ENCODE measurements at places on chromosomes 1 and 21. TPM values are rescaled to one million over a fixed set of nuclear protein-coding genes. Genes with fewer than 3 reads are reported as not detected.

SLAMF9 gene
- not detected for total RNA-seq

COL24A1 gene
- 0.07 TPM for total RNA-seq

FAM3B gene
- total RNA-seq = 0.51 TPM

TSTD1 gene
- total RNA-seq = 148 TPM

SYNC gene
- total RNA-seq = 10.3 TPM

UBL4B gene
- not detected for total RNA-seq

FCN3 gene
- not detected for total RNA-seq

CFHR3 gene
- total RNA-seq = not detected

PLA2G2C gene
- total RNA-seq = not detected

CDCA8 gene
- 60.0 TPM for total RNA-seq

TMEM200B gene
- 6.9 TPM for total RNA-seq

C1orf105 gene
- total RNA-seq = not detected

MYOM3 gene
- total RNA-seq = 1.7 TPM

OR2AK2 gene
- total RNA-seq = not detected

UAP1 gene
- total RNA-seq = 58.2 TPM

NBPF10 gene
- total RNA-seq = 0.51 TPM

PDZK1 gene
- total RNA-seq = 5.0 TPM

ABL2 gene
- total RNA-seq = 15.6 TPM

AGL gene
- 7.2 TPM for total RNA-seq

CD101 gene
- 0.14 TPM for total RNA-seq

SMCP gene
- not detected for total RNA-seq

BMP8A gene
- total RNA-seq = not detected

SLC9C2 gene
- not detected for total RNA-seq

AGPAT3 gene
- 39.1 TPM for total RNA-seq

ALX3 gene
- not detected for total RNA-seq

SLC2A5 gene
- not detected for total RNA-seq

LDLRAD1 gene
- not detected for total RNA-seq

SPRR1A gene
- total RNA-seq = not detected
